ENCODE measurements at places on chromosomes 3 and 15.

DNA sequence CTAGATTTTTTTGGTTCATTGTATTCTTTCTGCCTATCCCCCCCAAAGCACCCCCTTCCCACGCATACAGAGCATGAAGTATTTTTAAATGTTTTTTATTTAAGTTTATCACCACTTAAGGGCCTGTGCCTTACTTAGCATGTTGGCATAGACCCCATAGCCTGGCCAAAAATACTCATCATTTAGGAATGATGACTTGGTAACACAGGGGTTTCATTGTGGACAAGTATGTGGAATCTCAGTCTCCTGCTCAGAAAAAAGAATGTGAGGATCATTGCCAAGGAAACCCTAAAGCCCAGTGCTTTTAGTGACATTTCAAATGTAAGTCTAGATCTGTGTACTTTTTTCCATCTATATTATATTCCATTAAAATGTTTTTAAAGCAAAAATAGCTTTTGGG, 146.3 kb downstream of the ALCAM start:
- DNase-seq: no peak

GRCh38 chr3:12854565-12854964, 13.2 kb upstream of the RPL32 start:
- no peak for DNase-seq

DNA sequence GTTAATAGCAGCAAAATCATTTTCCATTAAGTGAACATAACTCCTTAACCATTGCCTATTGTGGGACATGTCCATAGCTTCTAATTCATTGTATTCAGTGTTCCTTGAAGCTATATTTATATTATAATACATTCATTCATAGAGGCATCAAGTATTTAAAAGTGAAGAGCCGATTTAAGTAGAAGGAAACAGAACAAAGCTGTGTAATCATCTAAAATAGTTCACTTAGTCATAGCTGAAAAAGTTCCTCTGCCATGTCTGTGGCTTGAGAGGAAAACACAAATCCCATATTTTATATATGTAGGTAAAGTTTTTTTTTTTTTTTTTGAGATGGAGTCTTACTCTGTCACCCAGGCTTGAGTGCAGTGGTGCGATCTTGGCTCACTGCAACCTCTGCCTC, 54.5 kb downstream of the TMEM108 start:
- DNase-seq: no peak

GRCh38 chr15:81163961-81164800, 30.1 kb downstream of the CFAP161 start:
- no peak for DNase-seq

- no peak for DNase-seq
Measured at GRCh38 chr3:124671106-124671505, 59.1 kb upstream of the UMPS start.

- no peak for DNase-seq
Measured at GRCh38 chr15:56124391-56124790, 119.3 kb downstream of the RFX7 start.

GRCh38 chr3:54356261-54357045, 234.1 kb downstream of the CACNA2D3 start:
- no peak for DNase-seq

- no peak for DNase-seq
Measured at GRCh38 chr15:70251246-70251990, 153.7 kb upstream of the TLE3 start.

GRCh38 chr3:189631409-189631808, 220 bp downstream of the TP63 start:
- DNase-seq: no peak

DNA sequence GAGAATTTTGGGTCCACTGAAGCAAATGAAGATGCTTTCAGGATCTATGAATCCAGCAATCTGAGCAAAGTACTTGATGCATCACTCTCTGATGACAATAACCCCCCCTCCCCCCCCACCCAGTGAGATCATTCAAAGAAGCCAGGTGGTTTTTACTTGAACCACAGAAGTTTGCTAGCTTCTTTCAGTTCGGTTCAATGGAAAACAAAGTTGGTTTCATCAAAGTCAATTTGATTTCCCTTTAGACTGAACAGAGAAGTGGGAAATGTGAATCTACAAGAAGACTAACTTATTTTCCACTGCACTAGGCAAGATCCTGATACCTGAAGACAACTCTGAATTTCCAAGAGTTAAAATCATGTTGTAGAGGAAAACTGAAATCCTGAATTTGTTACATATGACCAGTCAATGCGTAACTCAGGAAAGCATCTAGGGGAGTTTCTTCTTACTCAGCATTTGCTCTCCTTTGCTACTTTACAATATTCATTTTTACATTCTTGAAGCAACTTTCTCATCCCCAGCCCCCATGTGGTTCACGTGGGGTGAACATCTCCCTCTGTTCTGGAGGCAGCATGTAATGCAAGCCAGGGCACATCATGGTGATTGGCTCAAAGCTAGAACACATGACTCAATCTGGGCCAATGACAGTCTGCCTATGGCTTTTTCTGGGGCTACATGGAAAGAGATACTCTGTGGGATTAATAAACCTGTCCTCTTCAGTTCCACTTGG, 572.6 kb downstream of the FOXP1 start:
- DNase-seq: no peak

GRCh38 chr3:154864947-154865346, 215.2 kb upstream of the MME start:
- DNase-seq: no peak

DNA sequence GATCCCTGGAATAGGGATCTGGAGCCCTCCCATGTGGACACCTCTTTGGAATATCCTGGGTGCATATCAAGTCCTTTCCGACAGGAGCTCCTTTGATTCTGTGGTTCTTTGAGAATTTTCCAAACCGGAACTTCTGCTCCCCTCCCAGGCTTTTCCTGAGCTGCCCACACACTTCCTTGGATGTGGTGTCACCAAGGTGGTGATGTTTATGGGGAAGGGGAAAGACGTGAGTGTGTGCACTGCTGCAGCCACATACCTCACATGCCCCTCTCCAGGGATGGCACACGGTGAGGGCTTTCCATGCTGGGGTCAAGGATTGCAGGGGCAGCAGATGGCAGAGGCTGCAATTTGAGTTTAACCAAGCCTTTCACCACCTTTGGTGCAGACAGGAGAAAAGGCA, 27.9 kb upstream of the PSTPIP1 start:
- no peak for DNase-seq

DNA sequence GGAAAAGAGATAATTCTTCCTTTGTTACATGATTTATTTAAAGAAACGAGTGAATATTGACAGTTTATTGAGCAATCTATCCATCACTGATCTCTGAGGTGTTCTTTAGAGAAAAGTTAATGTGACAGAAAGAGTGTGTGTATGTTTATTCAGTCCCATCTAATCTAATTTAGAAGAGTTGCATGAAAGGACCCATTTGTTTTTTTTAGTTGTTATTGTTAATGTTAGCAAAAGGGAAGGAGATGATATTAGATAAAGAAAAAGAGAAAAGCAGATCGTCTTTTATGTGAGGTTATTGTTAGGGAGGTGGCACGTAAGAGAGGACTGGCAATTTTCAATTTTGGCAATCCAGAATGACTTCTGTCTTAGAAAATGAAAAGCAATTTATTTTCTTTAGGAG, 46.5 kb downstream of the NMD3 start:
- no peak for DNase-seq

DNA sequence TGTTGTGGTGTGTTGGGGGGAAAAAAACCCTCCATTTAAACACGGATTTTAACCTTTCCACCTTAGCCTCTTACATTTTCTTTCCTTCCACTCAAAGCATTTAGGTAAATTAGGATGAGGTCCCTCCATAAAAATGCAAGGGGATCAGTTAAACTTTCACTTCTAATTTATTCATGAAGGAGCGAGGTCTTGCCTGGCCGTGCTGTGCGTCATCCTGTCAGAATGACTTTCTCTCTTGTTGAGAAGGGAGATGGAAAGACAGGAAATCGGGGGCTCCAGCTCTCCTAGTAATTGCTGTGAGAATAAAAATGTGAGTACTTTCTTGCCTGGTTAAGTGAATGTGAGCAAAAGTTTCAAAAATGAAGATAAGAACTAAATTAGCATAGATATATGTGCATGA, 962.3 kb upstream of the NR2F2 start:
- no peak for DNase-seq

DNA sequence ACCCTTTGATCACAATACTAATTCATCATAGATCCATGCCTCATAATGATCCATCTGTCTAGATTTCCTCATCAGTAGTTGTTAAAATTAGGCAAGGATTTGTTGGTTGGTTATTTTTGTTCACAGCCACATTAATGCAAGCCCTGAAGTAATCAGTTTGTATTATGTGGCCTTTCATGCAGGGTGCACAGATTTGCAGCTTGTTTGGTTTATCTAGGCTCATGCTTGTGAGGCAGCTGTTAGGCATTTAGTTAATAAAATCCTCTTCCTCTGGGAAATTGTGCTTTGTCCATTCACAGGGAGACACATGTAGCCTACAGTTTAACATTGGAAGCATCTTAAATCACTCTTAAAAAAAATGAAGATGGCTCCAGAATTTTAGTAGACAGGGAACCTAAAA, 162.8 kb upstream of the ZNF385D start:
- no peak for DNase-seq
